Activated CD8-positive, alpha-beta T cell treated with anti-CD3 and anti-CD28 coated beads, Interleukin-2, amount 10 ng/mL, durations not matched to agents 7 days and 5 days (primary cell): ENCODE measurements at places on chromosomes 11 and 22. TPM values are rescaled to one million over a fixed set of nuclear protein-coding genes. Genes with fewer than 3 reads are reported as not detected.
A peak's percentile ranks its signal among the peaks of the same experiment; 100 is the strongest.

ENTHD1 gene
- total RNA-seq, result not detected

ANKK1 gene
- total RNA-seq, result not detected

DNA sequence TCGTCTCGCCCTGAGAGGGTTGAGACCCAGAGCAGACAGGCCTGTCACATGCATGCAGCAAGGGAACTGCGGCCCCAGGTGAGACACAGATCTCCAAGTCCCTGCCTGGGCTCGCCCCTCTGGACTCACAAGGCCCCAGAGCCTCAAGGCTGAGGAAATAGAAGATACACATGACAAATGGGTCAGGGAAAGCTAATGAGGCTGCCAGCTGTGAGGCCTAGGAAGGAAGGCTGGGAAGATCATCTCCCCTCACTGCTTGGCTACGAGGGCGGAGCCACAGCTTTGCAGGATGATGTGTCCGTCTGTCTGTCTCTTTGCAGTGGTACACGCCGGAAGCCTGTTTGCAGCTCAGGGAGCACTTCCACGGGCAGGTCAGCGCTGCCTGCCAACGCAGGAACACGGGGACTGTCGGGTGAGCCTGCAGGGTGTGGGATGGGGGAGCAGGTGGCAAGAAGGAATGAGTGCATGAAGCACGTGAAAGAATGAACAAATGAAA, 4.5 kb downstream of the RAB36 start:
- H3K4me3 ChIP-seq, result no peak overlapping the region
- peaks cover 3% of the 10 kb centered on the region for H3K27me3 ChIP-seq
- H3K4me1 ChIP-seq, result peaks cover 32% of the 10 kb centered on the region
- no peak overlapping the region for H3K27ac ChIP-seq

GRCh38 chr11:63901660-63902059, 15.3 kb downstream of the RCOR2 start:
- peaks cover 4% of the 10 kb centered on the region for H3K4me1 ChIP-seq
- peak overlapping the region; percentile 3 for H3K27ac ChIP-seq
- H3K36me3 ChIP-seq, result peaks cover 78% of the 10 kb centered on the region
- H3K4me3 ChIP-seq, result no peak overlapping the region

DNA sequence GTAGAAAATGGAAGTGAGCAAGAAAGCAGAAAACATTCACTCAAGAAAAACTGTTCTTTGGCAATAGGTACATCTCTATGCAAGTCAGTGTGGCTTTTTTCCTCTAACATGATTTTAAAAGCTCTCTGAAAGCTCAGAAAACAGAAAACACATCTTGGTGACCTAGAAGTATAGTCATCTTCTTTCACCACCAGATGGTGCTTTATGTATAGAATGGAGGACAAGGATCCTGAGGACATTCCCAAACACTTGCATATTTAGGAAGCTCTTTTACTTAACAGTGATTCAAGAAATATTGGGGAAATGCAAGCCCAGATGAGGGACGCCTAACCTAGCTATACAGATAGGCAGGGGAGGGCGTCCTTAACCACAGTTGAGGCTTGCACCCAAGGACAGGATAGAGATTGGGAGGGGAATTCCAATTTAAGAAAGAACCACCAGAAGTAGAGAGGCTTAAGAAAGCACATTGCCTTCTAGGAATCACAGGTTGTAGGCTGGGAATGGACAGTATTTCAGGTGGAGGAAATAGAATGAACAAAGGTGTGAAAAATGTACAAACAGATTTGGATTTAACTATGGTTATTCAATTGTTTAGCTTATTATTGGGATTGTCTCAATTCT, 13.8 kb upstream of the CCDC81 start:
- H3K36me3 ChIP-seq, result no peaks in the 10 kb centered on the region
- no peak for DNase-seq
- H3K4me3 ChIP-seq, result no peak overlapping the region
- no peaks in the 10 kb centered on the region for H3K4me1 ChIP-seq
- H3K27ac ChIP-seq, result no peak overlapping the region

DNA sequence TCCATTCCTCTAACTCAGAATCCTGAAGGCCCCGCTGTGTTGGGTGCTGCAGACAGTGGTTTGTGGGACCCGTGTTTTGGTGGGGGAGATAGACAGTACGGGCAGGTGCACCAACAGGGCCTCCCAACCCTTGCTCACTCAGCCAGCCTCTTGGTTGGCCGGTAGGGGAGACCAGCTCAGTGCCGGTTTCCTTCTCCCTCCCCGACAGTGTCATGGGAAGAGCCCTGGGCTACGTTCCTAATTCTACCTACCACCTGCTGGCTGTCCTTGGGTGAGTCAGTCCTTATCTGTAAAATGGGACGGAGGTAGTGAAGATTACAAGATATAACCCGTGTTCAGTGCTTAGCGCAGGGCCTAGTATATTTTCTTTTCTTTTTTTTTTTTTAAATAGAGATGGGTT, 5.9 kb downstream of the TMEM134 start:
- peaks cover 32% of the 10 kb centered on the region for H3K4me1 ChIP-seq
- H3K4me3 ChIP-seq, result no peak overlapping the region
- peaks cover 2% of the 10 kb centered on the region for H3K27me3 ChIP-seq
- no peak for DNase-seq

SLC22A6 gene
- total RNA-seq, result not detected

- H3K4me3 ChIP-seq, result no peak overlapping the region
- H3K36me3 ChIP-seq, result no peaks in the 10 kb centered on the region
- no peak for DNase-seq
- H3K27ac ChIP-seq, result no peak overlapping the region
- no peaks in the 10 kb centered on the region for H3K27me3 ChIP-seq
- no peaks in the 10 kb centered on the region for H3K4me1 ChIP-seq
Observed at GRCh38 chr11:131928992-131929391, 558.6 kb downstream of the NTM start.

SLC6A5 gene
- total RNA-seq, result not detected

- no peak overlapping the region for H3K4me3 ChIP-seq
- peaks cover 30% of the 10 kb centered on the region for H3K27me3 ChIP-seq
- H3K4me1 ChIP-seq, result no peaks in the 10 kb centered on the region
- no peaks in the 10 kb centered on the region for H3K36me3 ChIP-seq
Observed at GRCh38 chr11:116503216-116504160, 269.3 kb downstream of the BUD13 start.
